ENCODE measurements at places on chromosomes 12 and 14. TPM values are rescaled to one million over a fixed set of nuclear protein-coding genes. Genes with fewer than 3 reads are reported as not detected.

- peaks cover 7% of the 10 kb centered on the region for H3K4me1 ChIP-seq
- no peak overlapping the region for H3K27ac ChIP-seq
- no peak for DNase-seq
- H3K4me3 ChIP-seq, result no peak overlapping the region
- H3K27me3 ChIP-seq, result no peaks in the 10 kb centered on the region
These were observed 259.5 kb downstream of the MSRB3 start for GRCh38 chr12:65537978-65538377.

GRCh38 chr12:72291175-72291574 lies 19.0 kb downstream of the TRHDE start:
- H3K36me3 ChIP-seq, result no peaks in the 10 kb centered on the region
- H3K4me1 ChIP-seq, result no peaks in the 10 kb centered on the region
- H3K27me3 ChIP-seq, result no peaks in the 10 kb centered on the region
- H3K27ac ChIP-seq, result no peak overlapping the region

GRCh38 chr14:60644666-60645065 lies 4.6 kb downstream of the SIX1 start:
- H3K4me1 ChIP-seq, result peaks cover 75% of the 10 kb centered on the region
- no peak for DNase-seq
- no peaks in the 10 kb centered on the region for H3K36me3 ChIP-seq

- no peaks in the 10 kb centered on the region for H3K36me3 ChIP-seq
- H3K27ac ChIP-seq, result no peak overlapping the region
- H3K4me3 ChIP-seq, result no peak overlapping the region
- peaks cover 21% of the 10 kb centered on the region for H3K4me1 ChIP-seq
These were observed 199.9 kb downstream of the STXBP6 start for GRCh38 chr14:24850072-24850471.

- H3K4me1 ChIP-seq, result no peaks in the 10 kb centered on the region
- no peak overlapping the region for H3K4me3 ChIP-seq
- 0 out of 2 replicates have a peak overlapping the region, but pooled peaks have one; percentile 21 for H3K27ac ChIP-seq
- H3K27me3 ChIP-seq, result no peaks in the 10 kb centered on the region
- no peaks in the 10 kb centered on the region for H3K36me3 ChIP-seq
- DNase-seq, result no peak
These were observed 81.2 kb downstream of the SCAF11 start for GRCh38 chr12:45909041-45909713.

DNA sequence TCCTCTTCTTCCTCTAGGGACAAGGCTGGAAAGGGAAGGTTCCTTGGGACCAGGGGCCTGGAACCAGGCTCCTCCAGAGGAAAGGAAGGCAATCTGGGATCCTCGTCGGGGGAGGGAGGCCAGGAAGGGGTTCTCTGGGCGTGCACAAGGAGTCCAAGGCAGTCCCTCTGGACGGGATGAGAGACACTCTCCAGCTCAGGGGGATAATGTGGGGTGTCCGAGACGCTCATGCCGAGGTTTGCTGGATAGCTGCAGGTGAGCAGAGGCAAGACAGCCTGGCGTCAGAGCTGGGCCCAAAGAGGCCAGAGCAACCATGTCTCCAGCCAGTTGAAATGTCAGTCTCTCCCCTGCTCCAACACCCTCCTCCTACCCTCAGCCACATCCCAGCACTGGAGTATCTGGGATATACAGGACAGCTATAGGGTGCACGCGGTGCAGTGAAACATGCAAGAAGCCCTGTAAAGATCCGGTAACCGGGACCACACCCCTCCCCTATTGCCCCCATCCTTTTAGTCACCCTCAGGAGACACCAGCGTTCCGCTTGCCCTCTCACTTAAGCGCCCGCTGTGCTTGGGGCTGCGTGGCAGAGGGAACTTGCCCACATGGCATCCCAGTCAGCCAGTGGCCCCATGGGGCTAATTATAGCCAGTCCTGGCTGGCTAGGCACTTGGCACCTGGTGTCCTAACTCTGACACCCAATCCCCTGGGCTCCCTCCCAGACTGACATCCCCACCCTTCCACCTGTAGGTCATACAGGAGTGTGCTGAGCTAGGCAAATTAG lies at the start of gene KLHL33:
Gene KLHL33 (minus strand): TSS at position 585 of the 781 bp plus-strand sequence. CDS start 355 bp downstream, at position 230.
- no peak within 1 kb of the TSS for H3K27ac ChIP-seq
- DNase-seq, result no peak
- no peaks in the 10 kb centered on the region for H3K36me3 ChIP-seq
- H3K4me1 ChIP-seq, result peaks cover 2% of the 10 kb centered on the region

- no peak overlapping the region for H3K27ac ChIP-seq
- no peaks in the 10 kb centered on the region for H3K27me3 ChIP-seq
- H3K4me1 ChIP-seq, result no peaks in the 10 kb centered on the region
These were observed 59.3 kb upstream of the CNTN1 start for GRCh38 chr12:40632933-40633332.

- no peaks in the 10 kb centered on the region for H3K36me3 ChIP-seq
- no peak overlapping the region for H3K4me3 ChIP-seq
- H3K27me3 ChIP-seq, result no peaks in the 10 kb centered on the region
- H3K27ac ChIP-seq, result no peak overlapping the region
These were observed 103.0 kb downstream of the VCPKMT start for GRCh38 chr14:50013198-50013918.

DNA sequence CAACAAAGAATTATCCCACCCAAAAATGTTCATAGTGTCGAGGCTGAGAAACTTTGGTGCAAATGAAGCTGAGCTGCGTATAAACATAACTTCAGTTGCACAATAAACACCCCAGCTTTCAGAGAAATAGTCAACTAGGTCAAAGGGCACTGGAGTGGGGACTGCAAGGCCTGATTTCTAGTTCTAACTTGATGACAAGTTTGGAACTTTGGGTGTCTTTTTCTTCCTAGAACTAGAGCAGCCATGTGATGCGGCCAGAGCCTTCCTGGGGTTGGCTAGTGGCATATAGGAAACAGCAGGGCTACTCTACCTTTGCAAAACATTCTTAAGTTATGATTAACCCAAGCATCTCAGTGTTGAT lies 298.4 kb upstream of the AMIGO2 start:
- H3K27me3 ChIP-seq, result no peaks in the 10 kb centered on the region
- no peaks in the 10 kb centered on the region for H3K4me1 ChIP-seq
- H3K36me3 ChIP-seq, result no peaks in the 10 kb centered on the region
- no peak overlapping the region for H3K27ac ChIP-seq
- no peak overlapping the region for H3K4me3 ChIP-seq

DNA sequence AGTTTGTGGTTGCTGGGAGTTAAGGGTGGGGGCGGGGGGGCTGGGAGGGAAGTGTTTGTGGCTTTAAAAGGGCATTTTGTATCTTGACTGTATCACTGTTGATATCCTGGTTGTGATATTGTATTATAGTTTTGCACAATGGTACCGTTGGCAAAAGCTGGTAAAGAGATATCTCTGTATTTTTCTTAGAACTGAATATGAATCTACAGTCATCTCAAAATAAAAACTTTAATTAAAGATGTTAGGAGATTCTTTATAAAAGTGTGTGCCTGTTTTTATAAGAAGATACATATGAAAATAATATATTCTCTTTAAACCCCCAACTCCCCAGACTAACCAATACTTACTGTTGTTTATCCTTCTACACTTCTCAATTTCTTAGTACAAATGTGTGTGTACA lies 43.2 kb downstream of the TTC6 start:
- no peaks in the 10 kb centered on the region for H3K27me3 ChIP-seq
- H3K4me3 ChIP-seq, result no peak overlapping the region
- no peak overlapping the region for H3K27ac ChIP-seq
- H3K4me1 ChIP-seq, result no peaks in the 10 kb centered on the region
- DNase-seq, result no peak

GRCh38 chr14:23627961-23628360 lies 8.2 kb upstream of the DHRS2 start:
- H3K27me3 ChIP-seq, result no peaks in the 10 kb centered on the region
- H3K4me1 ChIP-seq, result no peaks in the 10 kb centered on the region
- H3K36me3 ChIP-seq, result no peaks in the 10 kb centered on the region
- no peak overlapping the region for H3K4me3 ChIP-seq
- no peak overlapping the region for H3K27ac ChIP-seq

GRCh38 chr12:122199484-122200355 lies 3.8 kb upstream of the B3GNT4 start:
- H3K4me1 ChIP-seq, result no peaks in the 10 kb centered on the region
- no peaks in the 10 kb centered on the region for H3K36me3 ChIP-seq
- H3K27me3 ChIP-seq, result peaks cover 29% of the 10 kb centered on the region
- no peak overlapping the region for H3K27ac ChIP-seq
- no peak overlapping the region for H3K4me3 ChIP-seq

DNA sequence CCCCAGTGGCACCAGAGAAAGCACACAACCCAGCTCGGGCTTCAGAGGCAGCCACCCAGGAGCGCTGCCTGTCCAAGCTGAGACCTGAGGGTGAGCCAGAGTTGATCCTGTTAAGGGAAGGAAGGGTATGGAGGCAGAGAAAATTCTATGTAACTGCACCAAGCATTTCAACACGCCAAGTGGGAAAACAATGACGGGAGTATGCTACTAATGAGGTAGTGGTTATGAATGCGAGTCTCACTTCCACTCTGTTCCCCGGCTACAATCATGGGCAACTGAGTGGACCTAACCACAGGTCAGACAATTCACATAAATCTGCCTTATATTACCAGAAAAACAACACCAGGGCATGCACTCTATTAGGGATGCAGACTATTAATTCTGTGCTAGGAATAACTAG lies 9.9 kb downstream of the ATG14 start:
- no peak for DNase-seq
- H3K36me3 ChIP-seq, result no peaks in the 10 kb centered on the region
- no peak overlapping the region for H3K4me3 ChIP-seq
- no peaks in the 10 kb centered on the region for H3K27me3 ChIP-seq

- no peak for DNase-seq
- no peaks in the 10 kb centered on the region for H3K36me3 ChIP-seq
- H3K27ac ChIP-seq, result no peak overlapping the region
- H3K27me3 ChIP-seq, result no peaks in the 10 kb centered on the region
These were observed 34.9 kb downstream of the TTC7B start for GRCh38 chr14:90781344-90781761.

DNA sequence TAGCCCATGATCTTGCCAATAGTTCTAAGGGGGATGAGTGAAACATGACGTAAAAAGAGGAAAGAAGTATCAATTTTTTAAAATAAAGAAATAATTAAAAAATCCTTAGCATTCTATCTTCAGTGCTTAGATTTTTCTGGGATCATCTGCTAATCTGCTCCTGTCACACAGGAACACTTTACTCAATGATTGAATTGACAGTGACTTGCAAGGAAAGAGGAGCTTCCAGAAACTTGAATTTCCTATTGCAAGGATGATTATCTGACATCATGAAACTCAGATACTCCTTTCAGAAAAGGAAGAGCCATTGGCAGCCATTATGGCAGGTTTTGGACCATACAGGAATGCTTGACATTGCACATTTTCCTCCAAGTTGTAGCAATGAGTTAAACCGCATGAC lies 41.4 kb upstream of the PTPRO start:
- H3K4me1 ChIP-seq, result no peaks in the 10 kb centered on the region
- H3K27ac ChIP-seq, result no peak overlapping the region
- H3K36me3 ChIP-seq, result no peaks in the 10 kb centered on the region
- DNase-seq, result no peak
- H3K27me3 ChIP-seq, result no peaks in the 10 kb centered on the region

GRCh38 chr12:127629066-127629820 lies 637.7 kb upstream of the TMEM132C start:
- no peaks in the 10 kb centered on the region for H3K4me1 ChIP-seq
- no peak for DNase-seq
- H3K4me3 ChIP-seq, result no peak overlapping the region
- H3K36me3 ChIP-seq, result 0 out of 2 replicates have a peak, but pooled peaks cover 3% of the 10 kb centered on the region

DNA sequence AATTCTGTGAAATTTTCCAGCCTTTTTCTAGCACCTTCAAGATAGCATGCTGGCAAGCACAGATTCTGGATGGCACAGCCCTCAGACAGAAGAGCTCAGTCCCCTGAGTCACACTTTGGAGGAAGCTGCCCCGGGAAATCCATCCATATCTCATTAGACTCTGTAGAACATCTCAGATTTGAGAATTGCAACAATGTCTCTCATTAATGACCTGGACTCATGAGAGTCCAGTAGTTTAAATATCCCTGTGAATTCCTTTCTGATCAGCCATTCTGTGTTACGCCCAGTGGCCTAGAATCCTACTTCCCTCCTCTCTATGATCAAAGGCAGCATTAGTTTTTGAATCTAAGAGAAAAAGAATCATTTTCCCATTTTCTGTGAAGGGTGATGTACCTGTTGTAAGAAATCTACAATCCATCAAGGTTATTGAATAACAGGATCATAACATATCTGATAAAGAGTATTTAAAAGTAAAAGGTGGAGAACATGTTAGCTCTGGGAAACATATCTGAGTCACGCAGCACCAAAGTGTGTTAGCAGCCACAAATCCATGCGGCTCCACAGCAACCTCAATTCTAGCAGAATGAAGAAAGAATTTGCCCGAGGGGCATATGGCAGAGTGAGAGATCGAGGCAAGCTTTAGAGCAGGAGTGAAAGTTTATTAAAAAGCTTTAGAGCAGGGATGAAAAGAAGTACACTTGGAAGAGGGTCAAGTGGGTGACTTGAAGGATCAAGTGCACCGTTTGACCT lies 855.6 kb upstream of the TMEM132C start:
- no peaks in the 10 kb centered on the region for H3K27me3 ChIP-seq
- no peak overlapping the region for H3K27ac ChIP-seq
- H3K4me1 ChIP-seq, result peaks cover 7% of the 10 kb centered on the region

DNA sequence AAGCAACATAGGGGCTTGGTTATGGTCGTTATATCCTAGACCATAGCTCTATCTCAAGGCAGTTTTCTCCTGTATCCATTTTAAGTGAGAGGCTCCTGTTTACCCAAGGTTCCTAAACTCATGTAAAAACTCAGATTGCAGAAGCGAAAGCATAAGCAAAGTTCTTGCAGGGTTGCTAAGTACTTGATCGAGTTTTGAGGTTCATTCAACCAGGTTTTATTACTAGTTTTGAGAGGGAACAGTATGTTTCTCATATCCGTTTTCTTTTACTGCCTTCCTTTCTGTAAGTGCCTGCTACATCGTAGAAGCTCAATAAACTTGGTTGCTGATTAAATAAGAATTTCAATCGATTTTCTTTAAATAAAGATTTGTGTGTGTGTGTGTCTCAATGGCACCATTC lies 5.1 kb downstream of the AKAP3 start:
- no peak overlapping the region for H3K4me3 ChIP-seq
- H3K36me3 ChIP-seq, result no peaks in the 10 kb centered on the region
- H3K27ac ChIP-seq, result no peak overlapping the region

IL23A gene
- 8.0 TPM for polyA plus RNA-seq

TPH2 gene
- polyA plus RNA-seq, result 0.54 TPM

TESPA1 gene
- polyA plus RNA-seq, result 0.34 TPM

FAM90A1 gene
- polyA plus RNA-seq, result 0.19 TPM

ANO2 gene
- 2.3 TPM for polyA plus RNA-seq

SMIM41 gene
- 0.80 TPM for polyA plus RNA-seq
